Stimulated activated CD8-positive, alpha-beta memory T cell treated with anti-CD3 and anti-CD28 coated beads, Interleukin-4, amount 100 ng/mL, for 48 hours (primary cell): ENCODE measurements at places on chromosomes 4 and X.

GRCh38 chr4:105461221-105461620 is 12.6 kb downstream of the PPA2 start:
- DNase-seq, result no peak

DNA sequence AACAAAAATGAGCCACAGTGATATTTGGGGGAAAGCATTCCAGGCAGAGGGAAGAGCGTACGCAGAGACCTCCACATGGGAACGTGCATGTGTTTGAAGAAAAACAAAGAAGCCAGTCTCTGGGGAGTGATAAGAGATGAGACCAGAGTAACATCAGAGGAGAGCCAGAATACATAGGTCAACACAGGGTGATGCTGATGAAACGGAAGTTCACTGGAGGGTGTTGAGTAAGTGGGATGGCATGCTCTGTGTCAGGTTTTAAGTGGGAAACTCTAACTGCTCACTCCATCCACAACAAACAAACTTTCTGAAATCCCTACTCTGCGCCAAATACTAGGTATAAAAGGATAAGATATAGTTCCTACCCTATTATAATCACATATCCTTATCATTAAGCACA is 110.0 kb downstream of the ARHGAP6 start:
- no peak for DNase-seq

DNA sequence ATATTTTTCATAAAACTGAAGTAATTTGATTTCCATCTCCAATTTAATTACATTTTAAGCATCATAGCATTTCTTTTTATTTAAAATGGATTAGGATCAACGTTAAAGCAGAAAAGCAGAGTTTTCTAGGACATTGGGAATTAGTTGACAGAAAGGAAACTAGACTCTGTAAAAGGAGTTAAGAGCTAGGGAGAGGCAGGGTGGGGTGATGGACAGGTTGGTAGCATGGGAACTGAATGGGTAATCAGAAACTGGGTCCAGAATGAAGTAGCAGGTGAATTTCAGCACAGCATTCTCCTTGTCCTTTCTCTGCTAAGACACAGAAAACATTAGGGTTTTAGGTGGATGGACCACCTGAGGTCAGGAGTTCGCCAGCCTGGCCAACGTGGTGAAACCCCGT is 97.6 kb downstream of the ANAPC4 start:
- DNase-seq, result no peak

GRCh38 chr4:48484494-48485168 is 1.5 kb downstream of the SLC10A4 start:
- DNase-seq, result no peak

DNA sequence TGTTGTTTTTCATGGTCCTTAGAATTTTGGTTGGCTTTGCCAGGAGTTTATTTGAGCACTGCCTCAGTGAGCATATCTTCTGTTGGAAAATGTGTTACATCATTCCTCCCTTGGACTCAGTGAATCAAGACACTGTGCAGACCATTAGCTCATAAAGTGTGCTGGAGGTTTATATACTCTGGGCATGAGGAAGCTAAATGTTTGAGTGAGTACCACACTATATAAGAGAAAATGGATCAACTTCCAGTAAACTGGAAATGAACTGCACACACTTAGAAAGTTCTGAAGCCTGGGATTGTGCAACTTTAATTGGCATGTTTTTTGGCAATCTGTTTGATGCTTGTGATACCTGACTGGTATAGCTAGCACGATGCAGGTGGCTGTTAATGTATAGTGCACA is 75.9 kb downstream of the LIMCH1 start:
- no peak for DNase-seq

- DNase-seq, result no peak
Measured at GRCh38 chr4:38710053-38710452, 46.1 kb downstream of the KLF3 start.

- DNase-seq, result no peak
Measured at GRCh38 chr4:6011686-6012085, 6.5 kb downstream of the C4orf50 start.

- DNase-seq, result no peak
Measured at GRCh38 chr4:168569931-168570276, 73.1 kb downstream of the PALLD start.

- DNase-seq, result no peak
Measured at GRCh38 chr4:183434264-183434663, 10.2 kb upstream of the CDKN2AIP start.

- DNase-seq, result no peak
Measured at GRCh38 chr4:6277139-6277802, 7.6 kb downstream of the WFS1 start.

- no peak for DNase-seq
Measured at GRCh38 chrX:130995439-130995838, 62.7 kb upstream of the ARHGAP36 start.
